Activated CD4-positive, alpha-beta T cell treated with anti-CD3 and anti-CD28 coated beads for 24 hours (primary cell): ENCODE measurements at places on chromosomes 2 and 18.

- no peak for DNase-seq
Observed at GRCh38 chr2:160479269-160479668, 14.3 kb downstream of the RBMS1 start.

GRCh38 chr2:233855345-233855744, 1.0 kb upstream of the HJURP start:
- no peak for DNase-seq

DNA sequence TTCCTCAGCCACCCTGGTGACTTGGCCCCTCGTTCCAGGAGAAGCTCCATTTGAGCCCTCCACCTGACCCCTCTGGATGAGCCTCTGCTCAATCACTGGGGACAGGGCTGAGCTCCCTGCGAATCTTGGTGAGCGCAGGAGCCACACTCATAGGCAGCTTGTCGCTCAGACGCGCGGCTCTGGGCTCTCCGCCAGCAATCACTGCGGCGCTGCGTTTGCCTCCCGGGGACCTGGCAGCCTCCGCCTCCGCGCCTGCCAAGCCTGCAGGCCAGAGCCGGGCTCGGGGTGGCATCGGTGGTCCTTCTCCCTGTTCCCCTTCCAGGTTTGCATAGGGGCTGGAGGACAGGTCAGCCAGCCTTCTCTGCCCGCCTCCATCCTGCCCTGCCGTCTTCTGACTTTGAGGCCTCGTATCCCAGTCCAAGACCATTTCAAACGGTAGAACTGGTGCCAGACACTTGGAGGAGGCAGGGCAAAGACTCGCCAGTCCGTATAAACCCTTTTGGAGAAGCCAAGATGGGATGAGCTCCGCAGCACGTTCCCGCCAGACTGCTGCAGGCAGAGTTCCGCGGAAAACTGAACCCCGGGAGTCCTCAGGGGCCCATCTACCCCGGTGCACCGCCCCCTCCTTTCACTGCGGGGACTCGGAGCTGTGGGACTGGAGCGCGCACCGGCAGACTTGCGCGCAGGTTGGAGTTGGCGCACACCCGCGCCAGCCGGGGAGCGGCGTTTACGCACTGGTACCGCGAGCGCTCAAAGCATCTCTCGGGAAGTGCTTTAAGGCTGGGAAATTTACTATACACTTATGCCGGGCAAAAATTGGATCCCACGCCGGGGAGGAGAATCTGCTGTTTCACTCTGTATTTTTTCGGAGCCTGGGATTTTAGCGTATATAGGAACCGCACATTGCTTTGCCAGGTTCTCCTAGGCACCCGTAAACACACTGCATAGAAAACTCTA, 1.1 kb upstream of the TACR1 start:
- no peak for DNase-seq

- no peak for DNase-seq
Observed at GRCh38 chr2:71605173-71605641, 151.8 kb downstream of the DYSF start.

DNA sequence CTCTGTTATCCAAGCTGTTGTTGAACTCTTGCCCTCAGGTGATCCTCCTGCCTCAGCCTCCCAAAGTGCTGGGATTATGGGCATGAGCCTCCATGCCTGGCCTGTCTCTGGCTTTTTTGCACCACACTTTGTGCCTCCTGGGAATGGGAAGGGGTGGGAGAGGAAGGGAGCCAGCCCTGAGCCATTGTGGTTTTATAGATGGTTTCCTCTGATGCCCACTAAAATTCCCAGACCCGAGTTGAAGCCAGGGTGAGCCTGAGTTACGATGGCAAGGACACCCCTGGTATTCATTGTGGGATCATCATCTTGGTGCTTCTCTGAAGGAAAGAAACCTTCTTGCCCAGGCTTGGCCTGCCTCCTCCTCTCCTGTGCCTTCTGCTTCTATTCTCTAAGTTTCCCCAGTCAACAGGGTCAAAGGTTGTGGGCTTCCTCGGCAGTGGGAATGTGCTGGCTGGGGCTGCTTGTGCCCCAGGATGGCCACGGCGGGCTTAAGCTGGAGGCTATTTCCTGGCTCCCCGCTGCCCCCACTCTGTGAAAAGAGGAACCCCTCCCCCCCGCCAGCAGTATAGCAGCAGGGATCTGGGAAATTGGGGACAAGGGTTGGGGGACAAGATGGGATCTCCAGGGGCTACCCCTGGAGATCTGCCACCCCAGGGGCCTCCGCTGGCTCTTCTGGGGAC, 106.2 kb downstream of the STPG4 start:
- no peak for DNase-seq

- no peak for DNase-seq
Observed at GRCh38 chr2:68831686-68832232, 39.4 kb downstream of the BMP10 start.

GRCh38 chr2:85164145-85164569, 31.0 kb downstream of the TCF7L1 start:
- no peak for DNase-seq

- no peak for DNase-seq
Observed at GRCh38 chr2:6957910-6958615, 40.9 kb downstream of the RNF144A start.

GRCh38 chr2:98476192-98476868, 31.7 kb downstream of the INPP4A start:
- no peak for DNase-seq

DNA sequence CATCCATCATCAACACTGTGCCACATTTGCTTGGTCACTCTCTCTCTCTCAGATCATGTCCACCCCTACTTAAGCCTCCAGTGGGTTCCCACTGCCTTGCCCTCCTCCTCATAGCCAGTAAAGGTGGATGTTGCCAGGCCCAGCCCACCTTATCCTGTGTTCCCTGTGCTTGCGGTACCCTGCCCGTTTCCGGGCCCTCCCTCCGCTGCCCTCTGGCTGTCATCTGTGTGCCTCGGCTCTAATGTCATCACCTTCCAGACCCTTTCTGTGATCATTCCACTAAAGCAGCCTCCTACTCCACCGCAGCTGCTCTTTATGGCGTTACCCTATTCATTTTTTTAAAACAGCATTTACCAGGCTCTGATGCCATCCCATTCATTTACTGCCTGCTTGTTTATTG, 305.7 kb upstream of the SKOR2 start:
- DNase-seq, result no peak

- no peak for DNase-seq
Observed at GRCh38 chr18:61785588-61785987, 107.2 kb downstream of the RNF152 start.

DNA sequence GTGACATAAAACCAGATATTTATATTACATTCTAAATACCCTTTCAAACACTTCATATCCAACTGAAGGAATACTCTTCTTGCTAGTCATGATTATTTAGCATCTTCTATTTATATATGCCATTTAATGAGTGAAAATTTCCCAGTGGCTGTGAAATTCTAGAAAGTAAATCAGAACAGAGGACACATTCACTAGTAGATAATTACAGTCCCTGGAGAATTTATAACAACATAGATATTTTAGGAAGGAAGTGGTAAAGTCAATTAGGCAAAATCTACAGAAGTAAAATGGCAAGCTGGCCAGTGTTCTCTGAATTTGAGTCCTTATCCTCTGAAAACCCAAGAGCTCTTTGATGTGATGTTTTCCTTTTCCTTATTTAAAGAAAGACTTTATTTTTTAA, 121.8 kb downstream of the PMAIP1 start:
- no peak for DNase-seq

DNA sequence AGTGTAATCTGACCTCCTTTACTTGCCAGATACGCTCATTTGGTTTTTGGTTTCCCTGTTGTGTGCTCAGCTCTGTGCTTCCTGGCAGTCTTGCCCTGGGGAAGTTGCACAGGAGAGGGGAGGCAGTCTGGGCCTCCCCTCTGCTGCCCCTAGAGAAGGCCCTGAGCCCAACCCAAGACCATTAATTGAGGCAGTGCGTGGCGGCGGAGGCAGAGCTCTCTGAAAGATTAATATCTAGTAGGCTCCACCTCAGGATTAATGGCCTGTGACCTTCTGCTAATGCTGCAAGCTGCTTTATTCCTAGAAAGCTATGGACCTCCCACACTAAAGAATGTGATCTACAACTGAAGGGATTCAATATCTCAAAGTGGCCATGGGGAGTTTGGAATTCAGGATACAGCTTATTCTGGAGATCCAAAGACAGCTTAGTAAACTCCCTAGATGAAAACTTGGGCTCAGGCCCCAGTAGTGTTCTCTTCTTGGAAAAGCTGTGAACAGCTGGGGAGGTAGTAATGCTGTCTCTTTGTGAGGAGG, 41.4 kb upstream of the MAPRE2 start:
- DNase-seq, result no peak

- DNase-seq, result no peak
Observed at GRCh38 chr18:23230686-23231085, 95.4 kb downstream of the CABLES1 start.
